ENCODE measurements at places on chromosomes 2 and 18. TPM values are rescaled to one million over a fixed set of nuclear protein-coding genes. Genes with fewer than 3 reads are reported as not detected.

Gene NT5C1B
- not detected for total RNA-seq

Gene BCL2L11
- 6.9 TPM for total RNA-seq

Gene GAD1
- 0.29 TPM for total RNA-seq

Gene NT5DC4
- total RNA-seq, result not detected

Gene DRC1
- total RNA-seq, result not detected

Gene RGPD4
- total RNA-seq, result not detected

Gene POTEJ
- not detected for total RNA-seq

Gene FSHR
- not detected for total RNA-seq

Gene LYG1
- total RNA-seq, result 0.86 TPM

Gene TGFBRAP1
- total RNA-seq, result 44.9 TPM

Gene SYT4
- not detected for total RNA-seq

Gene ICOS
- not detected for total RNA-seq

Gene POMC
- total RNA-seq, result not detected

Gene ELOA2
- not detected for total RNA-seq
